ENCODE measurements at places on chromosomes 16 and 17.

DNA sequence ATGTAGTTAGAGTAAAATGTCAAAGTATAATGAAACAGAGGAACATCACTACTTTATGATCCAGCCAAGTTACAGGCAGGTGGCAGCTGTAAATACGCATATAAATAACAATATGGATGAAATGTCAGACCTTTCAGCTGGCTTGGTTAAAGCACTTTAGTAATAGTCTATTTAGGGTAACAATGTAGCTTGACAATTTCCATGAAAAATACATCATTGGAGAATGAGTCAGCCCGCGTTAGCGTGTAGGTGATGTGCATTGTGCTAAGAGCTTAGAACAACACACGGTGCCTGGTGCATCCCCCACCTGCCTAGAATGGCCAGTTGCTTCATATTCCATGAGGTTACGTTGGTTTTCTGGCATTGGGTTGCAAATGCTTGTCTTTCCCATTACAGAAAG, 119.4 kb downstream of the RBFOX1 start:
- no peak for DNase-seq

GRCh38 chr17:179781-180380, 1.6 kb downstream of the DOC2B start:
- no peak for DNase-seq

DNA sequence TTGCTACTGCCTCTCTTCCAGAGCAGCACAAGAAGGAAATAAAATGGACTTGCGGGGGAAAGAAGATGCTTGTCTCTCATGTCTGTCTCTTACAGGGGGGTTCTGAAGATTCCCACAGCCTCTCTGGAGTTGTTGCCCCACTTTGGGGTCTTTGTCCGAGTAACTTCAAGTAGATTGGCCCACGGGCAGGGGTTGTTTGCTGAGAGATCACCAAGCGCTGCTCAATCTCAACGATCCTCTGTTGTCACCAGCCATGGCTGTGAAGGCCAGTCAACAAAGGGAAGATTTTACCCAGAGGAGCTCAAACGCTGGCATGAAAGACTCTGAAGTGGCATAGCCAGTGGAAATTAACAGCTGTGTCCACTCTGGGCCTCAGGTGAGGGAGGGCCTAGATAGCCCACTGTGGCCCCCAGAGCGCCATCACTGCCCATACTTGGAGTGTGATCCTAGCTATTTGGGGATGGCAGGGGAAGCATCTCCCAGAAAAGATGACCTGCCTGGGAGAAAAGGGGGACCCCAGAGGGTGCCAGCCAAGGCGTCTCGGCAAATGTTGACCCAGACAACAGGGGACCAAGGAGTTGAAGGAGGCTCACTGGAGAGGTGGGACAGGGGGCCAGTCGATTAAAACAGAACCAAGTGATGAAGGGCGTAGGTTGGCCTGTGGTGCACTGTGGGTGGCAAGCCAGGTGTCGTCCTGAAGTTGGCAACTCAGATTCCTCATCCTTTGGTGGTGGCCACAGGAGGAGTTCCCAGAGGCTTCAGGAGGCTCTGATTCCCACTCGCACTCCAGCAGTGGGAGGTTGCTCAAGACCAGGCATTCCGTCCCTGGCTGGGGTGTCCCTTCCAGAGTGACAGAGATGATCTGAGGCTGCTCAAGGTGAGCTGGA, 28.0 kb downstream of the SLC13A5 start:
- DNase-seq: no peak

DNA sequence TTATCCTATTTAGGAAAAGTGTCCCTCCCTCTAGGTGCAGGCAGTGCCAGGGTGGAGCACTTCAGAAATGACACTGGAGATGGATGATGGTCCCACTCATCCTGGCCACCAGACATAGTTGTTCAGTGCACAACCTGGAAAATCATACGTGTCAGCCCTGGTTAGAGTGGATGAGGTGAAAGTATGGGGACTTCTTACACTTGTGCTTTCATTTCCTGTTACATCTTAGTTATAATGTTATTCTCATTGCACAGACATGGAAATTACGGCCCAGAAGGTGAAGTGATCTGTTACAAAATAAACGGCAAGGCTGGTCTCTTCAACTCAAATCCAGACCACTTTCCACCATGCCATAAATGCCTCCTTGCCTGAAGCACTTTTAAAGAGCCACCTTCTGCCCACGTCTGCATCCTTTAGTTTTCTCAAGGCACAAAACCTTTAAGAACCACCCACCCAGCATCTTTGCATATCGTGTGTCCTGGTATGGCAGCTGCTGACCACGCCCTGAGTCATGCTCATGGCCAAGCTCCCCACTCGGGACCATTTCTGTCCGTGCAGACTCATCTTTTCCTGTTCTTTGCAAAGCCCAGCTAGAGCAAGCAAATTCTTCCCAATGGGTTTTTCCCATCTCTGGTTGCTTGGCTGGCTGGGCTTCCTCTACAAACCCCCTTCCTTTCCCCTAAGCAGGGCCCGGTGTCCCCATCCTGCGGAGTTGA, 22.4 kb downstream of the TBC1D3B start:
- DNase-seq: no peak

DNA sequence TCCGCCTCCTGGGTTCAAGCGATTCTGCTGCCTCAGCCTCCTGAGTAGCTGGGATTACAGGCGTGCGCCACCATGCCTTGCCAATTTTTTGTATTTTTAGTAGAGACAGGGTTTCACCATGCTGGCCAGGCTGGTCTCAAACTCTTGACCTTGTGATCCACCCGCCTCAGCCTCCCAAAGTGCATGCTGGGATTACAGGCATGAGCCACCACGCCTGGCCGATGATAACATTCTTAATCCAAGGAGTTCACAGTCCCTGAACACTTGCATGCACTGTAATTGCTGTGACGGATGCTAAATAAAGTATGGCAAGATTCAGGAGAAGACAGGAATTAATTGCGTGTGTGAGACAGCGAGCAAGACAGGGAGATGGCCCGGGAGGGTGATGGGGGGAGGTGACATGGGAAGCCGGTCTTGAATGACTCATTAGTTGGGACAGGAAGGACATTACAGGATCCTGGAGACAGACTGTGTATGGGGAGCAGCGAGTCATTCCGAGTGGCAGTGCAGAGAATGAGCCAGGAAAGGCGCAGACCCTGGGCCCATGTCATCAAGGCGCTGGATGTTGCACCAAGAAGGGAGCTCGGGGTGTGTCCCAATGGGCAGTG, 6.7 kb downstream of the ABCA3 start:
- DNase-seq: no peak

DNA sequence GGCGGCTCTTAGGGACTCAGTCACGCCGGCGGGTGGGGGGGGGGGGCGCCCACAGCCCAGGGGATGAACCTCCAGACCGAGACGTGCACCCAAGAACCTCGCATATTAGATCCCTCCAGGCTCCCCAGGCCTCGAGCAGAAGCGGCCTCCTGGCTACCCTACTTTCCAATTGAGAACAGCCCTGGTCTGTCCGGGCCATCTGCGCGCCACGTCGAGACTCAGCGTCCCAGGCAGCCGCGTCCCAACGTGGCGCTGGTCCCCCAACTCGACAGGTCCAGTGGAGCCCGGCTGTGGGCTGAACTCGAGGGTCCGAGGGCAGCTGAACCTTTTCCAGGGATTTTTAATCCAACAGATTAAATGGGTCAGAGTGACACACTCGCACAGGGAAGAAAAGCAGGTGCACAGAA, 2.3 kb upstream of the IRX3 start:
- DNase-seq: no peak

DNA sequence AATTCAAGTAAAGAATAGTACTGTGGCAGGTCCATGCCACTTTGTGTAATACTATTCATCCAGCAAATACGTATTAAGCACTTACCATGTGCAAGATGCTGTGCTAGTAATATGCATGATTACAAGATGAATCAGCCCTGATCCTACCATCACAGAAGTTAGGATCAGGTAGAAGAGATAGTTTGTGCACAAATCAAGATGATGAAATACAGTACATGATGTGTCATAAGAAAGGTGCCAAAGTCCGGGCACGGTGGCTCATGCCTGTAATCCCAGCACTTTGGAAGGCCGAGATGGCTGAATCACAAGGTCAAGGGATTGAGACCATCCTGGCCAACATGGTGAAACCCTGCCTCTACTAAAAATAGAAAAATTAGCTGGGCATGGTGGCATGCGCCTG, 10.9 kb downstream of the COG4 start:
- DNase-seq: no peak

GRCh38 chr17:82751171-82751570, 694 bp upstream of the TBCD start:
- DNase-seq: no peak

DNA sequence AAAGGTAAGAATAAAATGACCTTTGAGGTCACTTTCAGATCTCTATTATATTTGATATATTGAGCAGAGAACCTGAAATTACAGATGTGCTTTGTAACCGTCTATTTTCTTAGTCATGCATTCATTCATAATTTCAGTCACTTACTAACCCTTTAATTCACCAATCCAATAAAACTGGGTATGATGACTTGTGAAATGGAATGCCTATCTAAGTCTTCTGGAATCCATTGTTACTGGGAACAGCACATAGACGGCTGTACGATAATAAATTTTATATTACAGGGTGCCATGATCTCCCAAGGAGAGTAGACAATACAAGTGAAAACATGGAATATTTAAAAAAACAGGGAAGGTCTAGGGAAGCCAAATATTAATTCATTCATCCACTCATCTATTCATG, 22.9 kb downstream of the CDH11 start:
- DNase-seq: no peak
